Cardiac fibroblast (primary cell): ENCODE measurements at places on chromosomes 6 and 20.

DNA sequence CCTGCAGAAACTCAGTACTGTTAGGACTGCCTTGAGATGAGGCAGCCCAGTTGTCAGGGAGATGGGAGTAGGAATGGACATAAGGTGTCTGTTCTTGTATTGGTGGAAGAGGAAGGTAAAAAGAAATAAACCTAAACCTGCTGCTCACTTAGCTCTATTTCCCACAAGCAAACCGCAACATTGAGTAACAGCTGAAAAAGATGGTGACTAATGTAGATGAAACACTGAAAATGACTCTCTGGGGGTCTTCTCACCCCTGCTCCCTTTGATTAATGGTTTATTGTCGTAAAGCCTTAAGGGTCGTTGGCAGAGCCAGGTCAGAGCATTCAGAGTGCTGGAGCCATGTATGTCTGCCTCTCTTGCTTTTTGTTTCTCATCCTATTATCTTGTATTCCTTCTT, 87.5 kb downstream of the FOXO3 start:
- peak; percentile 36 for DNase-seq

- no peak for DNase-seq
Measured at GRCh38 chr6:21354805-21355238, 238.7 kb upstream of the SOX4 start.

DNA sequence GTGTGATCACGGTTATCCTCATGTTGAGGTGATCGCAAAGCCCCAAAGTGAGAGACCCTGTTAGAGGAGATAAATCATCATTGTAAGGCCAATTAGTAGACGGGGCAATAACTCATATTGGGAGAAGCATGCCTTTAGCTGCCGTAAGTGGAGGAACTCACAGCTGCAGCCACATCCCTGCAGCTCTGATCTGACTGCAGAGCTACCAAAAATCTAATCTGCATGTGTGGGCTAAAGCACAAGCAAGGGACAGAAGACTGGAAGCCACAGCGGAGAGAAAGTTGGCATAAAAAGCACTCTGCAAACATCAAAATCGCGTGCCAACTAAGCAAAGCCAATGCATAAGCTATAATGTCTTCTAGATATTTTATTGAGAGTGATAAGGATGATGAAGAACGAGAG, 79.8 kb downstream of the TBC1D7 start:
- DNase-seq: no peak

DNA sequence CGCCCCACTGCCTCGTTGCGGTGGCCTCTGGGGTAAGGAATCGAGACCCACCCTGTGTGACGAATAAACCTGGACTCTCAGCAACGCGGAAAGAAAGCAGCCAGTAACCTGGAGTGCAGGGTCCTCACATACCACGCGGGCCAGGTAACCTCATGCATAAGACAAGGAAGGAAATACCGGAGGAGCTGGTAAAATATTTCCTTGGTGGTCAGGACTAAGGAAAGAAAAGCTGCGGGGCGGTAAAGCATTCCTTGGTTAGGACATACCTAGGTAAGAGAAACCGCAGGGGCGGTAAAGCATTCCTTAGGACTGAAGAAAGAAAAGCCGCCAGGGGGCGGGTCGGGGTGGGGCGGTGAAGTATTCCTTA, 80.7 kb downstream of the SYTL3 start:
- no peak for DNase-seq

DNA sequence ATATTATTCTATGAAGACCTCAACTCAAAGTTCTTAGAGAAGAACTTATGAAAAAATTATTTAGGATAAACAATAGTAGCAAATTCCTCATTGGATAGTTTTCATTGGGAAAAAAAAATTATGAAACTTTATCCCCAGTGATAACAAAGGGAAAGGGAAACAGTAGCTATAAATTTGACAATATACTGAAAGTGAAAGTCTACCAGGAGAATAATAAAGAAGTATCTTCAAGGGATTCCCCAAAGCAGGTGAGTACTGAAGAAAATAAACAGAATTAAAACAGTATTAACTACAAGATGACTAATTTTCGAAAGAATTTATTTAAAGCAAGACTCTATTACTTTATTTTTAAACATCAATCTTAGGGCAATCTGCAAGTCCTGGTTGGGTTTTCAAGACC, 56.4 kb downstream of the REPS1 start:
- no peak for DNase-seq

DNA sequence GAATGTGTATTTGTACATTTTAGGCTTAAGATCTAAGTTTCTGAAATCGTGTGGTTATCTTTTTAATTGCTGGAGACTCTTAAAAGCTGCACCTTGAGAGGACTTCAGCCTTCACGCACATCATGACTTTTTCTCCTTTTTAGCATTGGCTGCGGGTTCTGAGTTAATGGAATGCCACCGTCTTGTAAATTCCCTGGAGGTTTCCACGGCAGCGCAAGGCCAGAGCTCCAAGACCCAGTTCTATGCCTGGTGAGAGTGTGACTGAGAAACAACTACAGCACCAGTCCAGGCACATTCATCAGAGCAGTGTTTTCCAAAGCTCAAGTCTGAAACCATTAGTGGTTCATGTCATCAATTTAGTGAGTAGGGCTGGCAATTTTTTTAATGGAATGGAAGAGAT, 23.0 kb downstream of the PRR18 start:
- DNase-seq: no peak

GRCh38 chr6:35600659-35601125, 88.0 kb upstream of the TULP1 start:
- peak; percentile 51 for DNase-seq

DNA sequence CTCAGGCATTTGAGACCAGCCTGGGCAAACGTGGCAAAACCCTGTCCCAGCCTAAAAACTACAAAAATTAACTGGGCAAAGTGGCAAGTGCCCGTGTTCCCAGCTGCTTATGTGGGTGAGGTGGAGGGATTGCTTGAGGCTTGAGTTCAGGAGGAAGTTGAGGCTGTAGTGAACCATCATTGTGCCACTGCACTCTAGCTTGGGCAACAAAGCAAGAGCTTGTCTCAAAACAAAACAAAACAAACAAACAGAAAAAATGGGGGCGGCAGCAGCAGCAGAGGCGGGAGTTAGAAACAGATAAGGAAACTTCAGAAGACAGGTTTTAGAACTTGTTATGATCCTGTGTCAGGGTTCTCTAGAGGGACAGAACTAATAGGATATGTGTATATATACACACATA, 49.0 kb downstream of the SCAF8 start:
- DNase-seq: no peak

GRCh38 chr6:120826253-120826652, 508.0 kb downstream of the TBC1D32 start:
- DNase-seq: peak; percentile 8

GRCh38 chr20:33296206-33296605, 13.2 kb downstream of the BPIFB1 start:
- DNase-seq: peak; percentile 70

DNA sequence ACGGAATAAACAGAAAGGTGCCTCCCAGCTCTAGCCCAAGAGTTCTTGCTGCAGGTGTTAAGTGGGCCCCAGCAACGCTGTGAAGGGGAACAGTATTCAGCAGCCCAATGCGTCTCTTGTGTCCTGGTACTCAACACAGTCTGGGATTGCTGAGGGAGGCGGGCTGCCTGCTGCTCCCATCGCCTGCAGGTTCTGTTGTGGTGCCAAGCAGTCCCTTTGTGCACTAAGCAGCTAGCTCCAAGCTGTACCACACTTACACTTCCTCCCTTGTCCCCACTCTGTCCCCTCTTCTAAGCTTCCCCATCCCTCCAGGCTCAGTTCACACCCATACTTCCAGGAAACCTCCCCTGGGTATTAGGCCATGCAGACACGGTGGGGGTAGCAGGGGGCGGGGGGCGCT, 92.7 kb downstream of the AGPAT4 start:
- no peak for DNase-seq

GRCh38 chr6:133740816-133741215, 148.1 kb upstream of the TCF21 start:
- DNase-seq: no peak

GRCh38 chr20:3846740-3847428, at the start of gene MAVS:
Gene MAVS (plus strand): TSS chr20:3846834. CDS start chr20:3854625, 7,791 bp downstream.
- peak; percentile 65 for DNase-seq

GRCh38 chr6:122609881-122610689, at the start of gene PKIB:
Gene PKIB (plus strand): TSS chr6:122610405. CDS start chr6:122717795, 107,390 bp downstream.
- peak; percentile 56 for DNase-seq

GRCh38 chr20:17624070-17624469, 54.2 kb downstream of the DSTN start:
- no peak for DNase-seq

DNA sequence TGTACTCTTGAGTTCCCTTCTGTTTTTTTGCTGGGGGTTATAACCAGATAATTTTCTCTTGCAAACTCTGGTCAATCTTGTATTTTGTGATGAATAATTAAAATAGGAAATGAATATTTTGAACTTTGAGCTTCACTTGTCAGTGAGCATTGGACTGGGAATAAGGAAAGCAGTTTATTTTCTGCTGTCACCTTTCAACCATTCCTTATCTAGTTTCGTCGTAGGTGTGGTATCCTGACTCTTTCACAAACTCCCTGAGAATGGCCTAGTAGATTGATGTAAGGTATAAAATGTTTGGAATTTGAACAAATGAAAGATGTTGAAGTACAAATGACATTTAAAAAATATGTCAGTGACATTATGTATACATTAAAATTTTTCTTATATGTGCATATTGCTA, 98.0 kb downstream of the ZFAND3 start:
- no peak for DNase-seq

DNA sequence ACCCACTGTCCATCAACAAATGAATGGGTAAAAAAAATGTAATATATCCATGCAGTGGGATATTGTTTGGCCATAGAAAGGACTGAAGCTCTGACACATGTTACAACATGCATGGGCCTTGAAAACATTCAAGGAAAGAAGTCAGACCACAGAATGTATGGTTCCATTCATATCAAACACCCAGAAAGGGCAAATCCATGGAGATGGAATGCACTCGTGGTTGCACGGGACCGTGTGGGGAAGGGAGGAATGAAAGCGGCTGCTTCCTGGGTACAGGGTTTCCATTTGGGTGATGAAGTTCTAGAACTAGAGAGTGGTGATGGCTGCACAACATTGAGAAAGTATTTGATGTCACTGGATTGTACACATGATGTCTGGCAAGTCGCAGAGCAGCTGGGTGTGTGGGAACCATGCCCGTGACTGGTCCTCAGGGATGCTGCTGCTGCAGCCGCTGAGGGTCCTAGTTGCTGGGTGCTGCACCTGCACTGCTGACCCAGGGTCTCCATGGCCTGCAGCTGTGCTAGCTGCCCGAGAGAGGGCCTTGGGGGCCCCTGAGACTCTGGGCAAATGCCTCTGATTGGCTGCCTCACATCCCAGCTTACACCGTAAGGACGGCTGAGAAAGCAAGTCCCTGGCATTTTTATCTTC, 220.3 kb downstream of the NRN1 start:
- DNase-seq: no peak

DNA sequence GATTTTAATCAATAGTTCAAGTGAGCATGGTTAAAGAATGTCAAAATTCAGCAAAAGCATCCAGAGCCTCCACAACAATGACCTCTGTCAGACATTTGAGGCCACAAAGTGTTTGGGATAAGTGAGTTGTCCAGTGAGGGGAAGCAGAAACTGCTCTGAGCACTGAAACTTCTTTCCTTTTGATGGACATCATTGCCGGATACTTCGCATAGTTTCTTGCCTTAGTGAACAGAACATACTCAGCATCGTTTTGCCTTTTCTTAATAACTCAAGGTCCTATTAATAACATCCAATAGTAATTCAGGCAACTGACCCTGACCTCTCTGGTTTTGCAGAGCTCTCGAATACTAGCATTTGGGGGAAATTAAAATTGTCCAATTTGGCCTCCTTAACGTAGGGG, 78.6 kb downstream of the EDN3 start:
- no peak for DNase-seq

- DNase-seq: peak; percentile 93
Measured at GRCh38 chr6:12289933-12290820, at the start of gene EDN1. Gene EDN1 (plus strand): TSS chr6:12290361. CDS start chr6:12290630, 269 bp downstream.

GRCh38 chr6:155075930-155076695, 81.0 kb downstream of the TIAM2 start:
- DNase-seq: no peak

- no peak for DNase-seq
Measured at GRCh38 chr6:144729502-144729901, 444.4 kb downstream of the UTRN start.

GRCh38 chr20:3204124-3204794, at the start of gene DDRGK1:
Gene DDRGK1 (minus strand): TSS chr20:3204682. CDS start chr20:3204627, 55 bp downstream.
- peak; percentile 88 for DNase-seq

DNA sequence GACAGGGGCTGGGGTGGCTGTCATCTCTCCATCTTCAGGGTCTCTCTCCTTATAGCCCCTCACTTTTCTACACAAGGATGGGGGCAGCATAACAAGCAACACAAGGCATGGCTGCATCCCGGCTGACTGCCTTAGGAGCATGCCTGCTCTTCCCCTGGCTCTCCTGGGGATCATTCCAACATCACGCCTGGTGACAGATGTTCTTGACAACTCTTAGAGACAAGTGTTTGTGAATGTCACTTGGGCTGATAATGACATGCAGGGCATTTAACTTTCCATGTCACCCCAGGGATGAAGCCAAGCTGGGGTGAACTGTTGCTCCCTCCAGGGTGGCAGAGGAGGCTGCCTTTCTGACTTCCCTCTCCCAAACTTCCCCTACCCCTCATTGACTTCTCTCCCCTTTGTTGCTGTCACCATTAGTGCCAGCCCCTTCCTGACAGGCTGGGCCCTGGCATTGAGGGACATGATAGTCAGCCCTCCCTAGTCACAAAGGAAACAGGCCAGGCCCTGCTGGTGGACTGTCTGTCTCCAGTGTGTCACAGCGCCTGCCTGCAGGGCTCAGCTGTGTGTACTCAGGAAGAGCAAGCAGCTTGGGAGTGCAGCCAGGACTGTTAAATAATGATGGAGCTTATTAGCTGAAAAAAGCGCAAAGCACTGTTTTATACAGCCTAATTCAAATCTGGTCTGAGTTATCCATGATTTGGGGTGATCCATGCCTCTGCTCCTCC, 161.8 kb downstream of the LRFN2 start:
- no peak for DNase-seq

DNA sequence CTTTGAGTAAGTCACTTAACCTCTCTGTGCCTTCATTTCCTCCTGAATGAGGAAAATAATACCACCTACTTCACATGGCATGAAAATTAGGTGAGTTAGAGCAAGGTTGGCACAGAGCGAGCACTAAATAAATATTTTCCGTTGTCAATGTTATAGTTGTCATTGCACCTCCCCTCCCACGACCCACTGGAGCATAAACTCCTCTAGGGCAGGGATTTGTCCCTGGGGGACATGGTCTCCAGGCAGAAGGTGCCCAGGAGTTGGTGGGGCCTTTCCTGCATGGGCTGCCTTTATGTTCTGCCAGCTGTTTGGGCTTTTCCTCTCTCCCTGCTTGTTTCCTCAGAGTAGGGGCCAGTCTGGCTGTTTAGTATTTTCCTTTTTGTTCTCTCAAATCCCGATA, 1.3 kb upstream of the ANGPT4 start:
- no peak for DNase-seq

DNA sequence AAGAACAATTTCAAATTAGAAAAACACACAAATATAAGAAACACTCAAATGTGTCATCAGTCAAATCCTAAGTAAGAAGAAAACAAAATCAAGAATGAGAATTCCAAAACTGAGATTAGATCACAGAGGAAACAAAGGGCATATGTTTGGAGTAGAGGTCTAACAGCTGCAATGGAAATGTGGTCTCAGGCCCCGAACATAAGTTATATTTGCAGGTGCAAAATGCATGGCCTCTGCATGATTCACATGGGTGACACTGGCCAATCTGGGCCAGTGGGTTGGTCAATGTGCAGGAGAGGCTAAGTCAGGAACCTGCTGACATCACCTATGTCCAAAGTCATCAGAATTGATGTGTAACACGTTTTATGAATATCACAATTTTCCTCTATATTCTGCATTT, 108.5 kb upstream of the MAP7 start:
- DNase-seq: no peak
